ENCODE measurements at places on chromosomes 5 and 9. TPM values are rescaled to one million over a fixed set of nuclear protein-coding genes. Genes with fewer than 3 reads are reported as not detected.

GRCh38 chr5:156128026-156128425 lies 198.9 kb upstream of the SGCD start:
- H3K36me3 ChIP-seq: no peaks in the 10 kb centered on the region
- H3K27me3 ChIP-seq: peaks cover 1% of the 10 kb centered on the region
- no peaks in the 10 kb centered on the region for H3K4me1 ChIP-seq
- H3K4me3 ChIP-seq: no peak overlapping the region
- no peak overlapping the region for H3K27ac ChIP-seq

DNA sequence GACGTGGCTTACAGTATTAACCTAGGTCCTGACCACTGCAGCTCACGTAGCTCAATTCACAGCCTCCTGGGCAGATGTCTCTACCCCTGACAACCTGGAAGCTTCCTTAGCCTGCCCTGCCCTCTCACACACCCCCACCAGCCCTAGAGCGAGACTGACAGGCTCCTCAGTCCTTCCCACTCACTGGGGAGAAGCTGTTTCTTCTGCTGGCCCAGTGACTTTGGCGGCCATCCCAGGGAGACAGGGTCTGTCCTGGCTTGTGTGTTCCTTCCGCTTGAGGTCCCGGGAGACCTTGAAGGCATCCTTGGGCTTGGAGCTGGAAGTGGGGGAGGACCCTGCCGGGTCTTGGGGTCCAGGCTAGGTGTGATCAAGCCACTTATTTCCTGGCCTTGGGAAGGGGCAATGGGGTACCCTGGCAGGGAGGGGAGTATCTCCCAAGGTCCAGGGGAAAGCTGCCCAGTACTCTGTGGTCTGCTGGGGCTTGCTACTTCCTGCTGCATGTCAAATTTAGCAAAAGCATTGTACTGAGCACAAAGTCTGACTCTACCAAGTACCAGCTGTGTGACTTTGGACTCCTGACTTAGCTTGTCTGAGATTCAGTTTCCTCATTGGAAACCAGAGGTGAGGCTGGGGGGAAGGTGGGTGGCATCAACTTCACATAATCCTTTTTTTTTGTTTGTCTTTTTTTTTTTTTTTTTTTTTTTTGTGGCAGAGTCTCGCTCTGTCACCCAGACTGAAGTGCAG lies 1.9 kb downstream of the MIGA2 start:
- H3K4me3 ChIP-seq: peak overlapping the region; percentile 98
- DNase-seq: no peak
- no peak overlapping the region for H3K27ac ChIP-seq
- peaks cover 2% of the 10 kb centered on the region for H3K27me3 ChIP-seq
- peaks cover 11% of the 10 kb centered on the region for H3K36me3 ChIP-seq
- peaks cover 26% of the 10 kb centered on the region for H3K4me1 ChIP-seq

- H3K27ac ChIP-seq: no peak overlapping the region
- H3K4me3 ChIP-seq: no peak overlapping the region
- H3K4me1 ChIP-seq: no peaks in the 10 kb centered on the region
- H3K36me3 ChIP-seq: no peaks in the 10 kb centered on the region
- no peak for DNase-seq
Measured at GRCh38 chr5:38167562-38167996, 90.8 kb upstream of the EGFLAM start.

Gene CDH9
- not detected for total RNA-seq

Gene GABRA1
- total RNA-seq: not detected

DNA sequence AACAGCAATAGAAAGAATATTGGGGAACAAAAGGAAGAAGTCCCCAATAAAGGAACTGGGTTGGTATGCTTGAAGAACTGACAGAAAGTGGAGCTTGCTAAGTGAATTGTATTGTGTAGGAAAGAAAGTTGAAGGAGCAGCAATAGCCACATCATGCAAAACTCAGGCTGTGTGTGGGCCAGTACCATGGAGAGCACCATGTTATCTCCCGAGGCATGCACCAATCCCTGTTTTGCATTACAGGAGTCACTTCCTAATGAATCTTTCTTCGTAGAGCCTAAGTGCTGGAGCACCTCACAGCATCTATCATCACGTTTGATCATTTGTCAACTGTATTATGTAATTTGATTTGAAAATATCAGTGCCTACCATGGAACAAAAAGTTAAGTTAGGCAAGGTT lies 137.7 kb upstream of the NMUR2 start:
- H3K27ac ChIP-seq: no peak overlapping the region
- no peak for DNase-seq
- no peak overlapping the region for H3K4me3 ChIP-seq

Gene DMRT3
- not detected for total RNA-seq

Gene SPINK13
- total RNA-seq: not detected

Gene TTLL11
- total RNA-seq: 2.8 TPM

GRCh38 chr9:28120184-28120583 lies 546.9 kb upstream of the C9orf72 start:
- no peak overlapping the region for H3K4me3 ChIP-seq
- H3K4me1 ChIP-seq: no peaks in the 10 kb centered on the region
- no peaks in the 10 kb centered on the region for H3K27me3 ChIP-seq
- DNase-seq: no peak

GRCh38 chr9:126413391-126414068 lies 86.9 kb downstream of the MVB12B start:
- no peaks in the 10 kb centered on the region for H3K36me3 ChIP-seq
- peaks cover 3% of the 10 kb centered on the region for H3K27me3 ChIP-seq
- H3K4me1 ChIP-seq: peaks cover 42% of the 10 kb centered on the region
- DNase-seq: no peak
- no peak overlapping the region for H3K27ac ChIP-seq
- H3K4me3 ChIP-seq: no peak overlapping the region

- peaks cover 21% of the 10 kb centered on the region for H3K4me1 ChIP-seq
- H3K36me3 ChIP-seq: no peaks in the 10 kb centered on the region
- H3K27me3 ChIP-seq: peaks cover 5% of the 10 kb centered on the region
- H3K4me3 ChIP-seq: no peak overlapping the region
Measured at GRCh38 chr5:133825631-133826289, 142.7 kb downstream of the C5orf15 start.

DNA sequence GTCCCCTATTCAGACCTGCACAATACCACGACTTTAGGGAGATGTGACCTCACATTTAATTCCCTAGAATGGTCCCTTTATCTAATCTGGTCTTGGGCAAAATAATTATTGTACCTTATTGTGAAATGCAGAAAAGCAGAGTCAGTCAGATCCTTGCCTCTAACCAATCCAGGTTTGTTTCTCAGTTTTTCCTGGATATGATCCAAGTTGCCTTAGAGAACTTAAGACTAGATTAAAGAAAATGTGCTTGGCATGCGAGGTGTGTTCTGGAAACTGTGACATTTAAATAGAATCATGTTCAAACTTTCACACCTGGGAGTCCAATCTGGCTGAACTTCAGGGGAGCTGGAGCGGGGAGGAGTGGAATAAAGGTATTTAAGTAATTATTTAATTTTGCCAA lies 696.2 kb downstream of the DNAH5 start:
- no peaks in the 10 kb centered on the region for H3K36me3 ChIP-seq
- no peaks in the 10 kb centered on the region for H3K4me1 ChIP-seq
- no peak overlapping the region for H3K27ac ChIP-seq
- no peak for DNase-seq
- no peaks in the 10 kb centered on the region for H3K27me3 ChIP-seq

GRCh38 chr5:175842951-175843793 lies 28.2 kb upstream of the CPLX2 start:
- H3K4me3 ChIP-seq: no peak overlapping the region
- no peaks in the 10 kb centered on the region for H3K4me1 ChIP-seq
- no peak for DNase-seq
- H3K27me3 ChIP-seq: peaks cover 5% of the 10 kb centered on the region
- H3K36me3 ChIP-seq: no peaks in the 10 kb centered on the region

DNA sequence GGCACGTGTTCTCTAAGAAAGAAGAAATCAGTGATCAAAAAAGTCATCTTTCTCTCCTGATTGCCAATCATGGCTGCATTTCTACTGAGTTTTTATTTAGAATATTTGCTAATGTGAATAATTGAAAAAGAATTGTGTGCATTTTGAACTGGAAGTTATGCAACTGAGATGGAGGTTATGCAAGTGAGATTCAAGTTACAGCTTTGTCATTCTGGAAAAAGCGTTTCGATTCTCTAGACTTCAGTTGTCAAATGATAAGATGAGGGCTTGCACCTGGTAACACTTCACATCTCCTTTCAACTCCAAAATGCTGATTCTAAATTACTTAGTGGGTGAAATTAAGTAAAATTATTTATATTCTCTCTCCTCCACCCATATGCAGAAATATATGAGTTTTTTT lies 36.4 kb downstream of the C6 start:
- H3K4me1 ChIP-seq: no peaks in the 10 kb centered on the region
- no peak for DNase-seq
- no peak overlapping the region for H3K4me3 ChIP-seq
- H3K27me3 ChIP-seq: no peaks in the 10 kb centered on the region
- no peaks in the 10 kb centered on the region for H3K36me3 ChIP-seq

- no peaks in the 10 kb centered on the region for H3K36me3 ChIP-seq
- DNase-seq: no peak
- H3K4me3 ChIP-seq: no peak overlapping the region
- no peak overlapping the region for H3K27ac ChIP-seq
- no peaks in the 10 kb centered on the region for H3K27me3 ChIP-seq
- no peaks in the 10 kb centered on the region for H3K4me1 ChIP-seq
Measured at GRCh38 chr9:10873999-10874398, 261.2 kb upstream of the PTPRD start.

Gene MLANA
- total RNA-seq: not detected

GRCh38 chr9:100170085-100170484 lies 71.0 kb downstream of the INVS start:
- H3K27ac ChIP-seq: no peak overlapping the region
- H3K4me1 ChIP-seq: no peaks in the 10 kb centered on the region
- no peak overlapping the region for H3K4me3 ChIP-seq
- no peaks in the 10 kb centered on the region for H3K27me3 ChIP-seq

GRCh38 chr9:95065224-95065623 lies 252.3 kb downstream of the FANCC start:
- peaks cover 7% of the 10 kb centered on the region for H3K36me3 ChIP-seq
- no peaks in the 10 kb centered on the region for H3K4me1 ChIP-seq
- no peaks in the 10 kb centered on the region for H3K27me3 ChIP-seq
- DNase-seq: no peak
- no peak overlapping the region for H3K4me3 ChIP-seq
- H3K27ac ChIP-seq: no peak overlapping the region

- no peaks in the 10 kb centered on the region for H3K4me1 ChIP-seq
- H3K4me3 ChIP-seq: no peak overlapping the region
- no peak for DNase-seq
- no peak overlapping the region for H3K27ac ChIP-seq
- H3K27me3 ChIP-seq: peaks cover 13% of the 10 kb centered on the region
Measured at GRCh38 chr9:104915753-104916152, 12.2 kb downstream of the ABCA1 start.

GRCh38 chr5:139156814-139157213 lies 41.4 kb downstream of the SIL1 start:
- H3K27ac ChIP-seq: no peak overlapping the region
- no peak for DNase-seq

- no peak overlapping the region for H3K27ac ChIP-seq
- DNase-seq: no peak
- no peak overlapping the region for H3K4me3 ChIP-seq
- H3K27me3 ChIP-seq: no peaks in the 10 kb centered on the region
Measured at GRCh38 chr5:80109646-80110478, 74.7 kb downstream of the THBS4 start.

DNA sequence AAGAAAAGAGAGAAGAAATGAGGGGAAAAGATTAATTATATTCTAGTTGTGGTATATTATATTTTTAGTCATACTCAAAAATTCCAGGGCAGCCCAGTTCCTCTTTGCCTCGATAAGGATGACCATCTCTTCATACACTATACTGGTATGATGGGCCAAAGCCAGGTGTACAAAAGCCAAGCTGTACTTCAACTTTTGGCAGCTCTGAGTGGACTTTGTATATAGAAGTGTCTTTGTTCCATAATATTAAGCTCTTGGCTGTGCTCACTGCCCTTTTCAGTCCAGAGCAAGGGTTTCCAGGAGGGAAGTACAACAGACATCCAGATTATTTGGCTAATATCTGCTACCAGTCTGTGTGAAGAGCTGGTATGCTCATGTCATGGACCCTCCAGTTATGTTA lies 934.3 kb upstream of the CDH10 start:
- no peaks in the 10 kb centered on the region for H3K36me3 ChIP-seq
- no peak overlapping the region for H3K27ac ChIP-seq
- H3K4me3 ChIP-seq: no peak overlapping the region
- no peak for DNase-seq
- no peaks in the 10 kb centered on the region for H3K27me3 ChIP-seq

GRCh38 chr5:91126448-91126847 lies 256.7 kb downstream of the ARRDC3 start:
- no peaks in the 10 kb centered on the region for H3K4me1 ChIP-seq
- peak; percentile 37 for DNase-seq
- no peaks in the 10 kb centered on the region for H3K36me3 ChIP-seq
- no peak overlapping the region for H3K4me3 ChIP-seq
